Adrenal gland (tissue), 19 donors: ENCODE measurements at places on chromosomes 12 and 14. TPM values are rescaled to one million over a fixed set of nuclear protein-coding genes. Genes with fewer than 3 reads are reported as not detected.

- peaks cover 4% of the 10 kb centered on the region for H3K4me1 ChIP-seq
- H3K27me3 ChIP-seq = no peaks in the 10 kb centered on the region
- H3K27ac ChIP-seq = no peak overlapping the region
- no peak for DNase-seq
Measured at GRCh38 chr12:13163868-13164635, 32.5 kb upstream of the EMP1 start.

- DNase-seq = no peak
- H3K27me3 ChIP-seq = no peaks in the 10 kb centered on the region
- peak overlapping the region; percentile 14 for H3K27ac ChIP-seq
- H3K4me3 ChIP-seq = no peak overlapping the region
- peaks cover 30% of the 10 kb centered on the region for H3K4me1 ChIP-seq
Measured at GRCh38 chr14:77605392-77605972, 11.0 kb downstream of the SPTLC2 start.

DNA sequence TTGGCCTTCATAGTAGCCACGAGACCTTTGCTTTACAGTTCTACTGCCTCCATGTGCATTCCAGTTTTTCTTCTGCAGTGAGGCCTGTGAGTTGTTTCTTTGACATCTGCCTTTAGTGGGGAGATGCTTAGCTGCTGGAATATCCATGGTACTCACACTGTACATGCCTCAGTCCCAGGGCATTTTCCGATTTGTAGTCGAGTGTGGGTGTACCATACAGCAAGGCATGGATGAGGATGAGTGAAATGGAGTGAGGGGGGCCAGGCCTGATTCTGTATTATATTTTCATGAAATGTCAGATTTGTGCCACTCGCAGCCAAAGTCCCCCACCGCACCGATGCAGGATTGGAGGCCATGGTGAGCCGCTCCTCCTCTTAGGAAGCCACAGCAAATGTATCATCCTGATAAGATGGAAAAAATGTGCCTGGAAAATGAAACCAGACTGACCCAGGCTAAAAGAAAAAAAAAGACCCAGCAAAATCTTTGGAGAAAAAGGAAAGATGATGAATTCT, 173.0 kb downstream of the ADGRD1 start:
- H3K4me1 ChIP-seq = no peaks in the 10 kb centered on the region
- no peak for DNase-seq
- H3K27ac ChIP-seq = no peak overlapping the region
- H3K27me3 ChIP-seq = no peaks in the 10 kb centered on the region

GRCh38 chr12:2194060-2194459, 141.3 kb downstream of the CACNA1C start:
- no peak overlapping the region for H3K27ac ChIP-seq
- H3K4me3 ChIP-seq = no peak overlapping the region
- H3K36me3 ChIP-seq = no peaks in the 10 kb centered on the region
- no peaks in the 10 kb centered on the region for H3K4me1 ChIP-seq
- DNase-seq = no peak

DNA sequence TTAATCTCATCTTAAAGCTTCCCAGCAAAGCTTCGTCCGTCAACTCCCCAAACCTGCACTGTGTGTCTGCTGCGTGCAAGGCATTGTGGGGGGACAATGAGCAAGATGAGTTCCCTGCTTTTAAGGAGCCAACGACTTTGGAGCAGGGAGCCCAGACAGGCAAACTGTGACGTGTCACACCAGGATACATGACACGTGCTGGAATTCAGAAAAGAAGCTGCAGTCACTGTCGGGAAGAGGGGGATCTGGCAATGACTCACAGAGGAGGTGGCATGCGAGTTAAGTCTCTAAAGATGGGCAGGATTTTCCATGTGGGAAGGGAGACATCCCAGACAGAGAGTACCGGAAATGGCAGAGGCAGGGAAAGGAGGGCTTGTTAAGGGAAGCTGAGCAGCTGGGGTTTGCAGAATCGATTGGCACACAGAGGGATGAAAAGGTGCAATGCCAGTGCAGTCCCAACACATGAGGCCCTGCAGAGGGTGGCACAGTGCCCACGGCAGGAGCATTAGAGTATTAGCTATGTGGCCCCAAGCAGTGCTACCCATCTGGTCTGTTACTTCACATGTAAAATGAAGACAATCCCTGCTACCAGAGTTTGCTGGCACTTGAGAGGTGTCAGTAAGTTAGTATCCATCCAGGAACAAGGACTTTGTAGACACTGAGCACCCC, 52.9 kb downstream of the SETD3 start:
- no peak overlapping the region for H3K27ac ChIP-seq
- H3K27me3 ChIP-seq = no peaks in the 10 kb centered on the region
- peaks cover 4% of the 10 kb centered on the region for H3K4me1 ChIP-seq
- H3K36me3 ChIP-seq = no peaks in the 10 kb centered on the region
- no peak overlapping the region for H3K4me3 ChIP-seq

GRCh38 chr12:110885152-110885840, 35.1 kb downstream of the MYL2 start:
- H3K27me3 ChIP-seq = no peaks in the 10 kb centered on the region
- no peak for DNase-seq
- H3K27ac ChIP-seq = no peak overlapping the region
- no peaks in the 10 kb centered on the region for H3K4me1 ChIP-seq

DNA sequence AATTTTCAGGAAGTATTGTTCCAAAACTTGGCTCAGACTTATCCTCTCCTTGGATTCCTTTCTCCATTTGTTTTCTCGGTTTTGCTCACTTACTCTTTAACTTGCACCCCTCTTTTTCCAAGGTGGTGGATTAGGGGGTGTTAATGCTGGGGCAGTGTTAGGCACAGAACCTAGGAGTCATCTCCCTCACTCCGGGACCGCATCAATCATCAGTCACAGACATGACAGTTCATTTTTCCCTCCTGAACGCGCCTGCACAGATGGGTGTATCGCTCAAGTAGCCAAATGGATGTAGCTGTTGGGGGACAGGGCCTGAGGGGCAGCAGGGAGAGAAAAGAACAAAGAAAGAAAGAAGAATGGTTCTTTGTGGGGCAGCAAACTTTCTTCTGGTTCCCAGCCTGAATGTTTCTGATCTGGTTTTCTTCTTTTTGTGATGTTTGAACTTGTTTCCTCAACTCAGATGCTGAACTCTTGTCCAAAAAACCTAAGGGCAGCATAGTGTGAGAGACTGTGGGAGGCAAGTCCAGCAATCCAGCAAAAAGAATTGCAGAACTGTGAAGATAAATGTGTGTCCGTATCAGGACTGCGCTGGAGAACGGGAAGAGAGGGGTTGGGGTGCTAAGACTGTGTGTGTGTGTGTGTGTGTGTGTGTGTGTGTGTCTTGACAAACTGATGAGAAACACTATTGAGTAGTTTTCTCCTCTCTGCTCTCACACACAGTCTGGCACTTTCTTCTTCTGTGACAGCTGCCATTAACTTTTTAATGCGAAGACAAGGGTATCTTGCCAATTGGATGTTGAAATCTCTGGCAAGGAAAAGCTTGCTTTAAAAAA, 131.1 kb downstream of the FBXL14 start:
- no peak overlapping the region for H3K27ac ChIP-seq
- no peak for DNase-seq
- no peaks in the 10 kb centered on the region for H3K4me1 ChIP-seq
- H3K27me3 ChIP-seq = no peaks in the 10 kb centered on the region
- H3K4me3 ChIP-seq = no peak overlapping the region

DNA sequence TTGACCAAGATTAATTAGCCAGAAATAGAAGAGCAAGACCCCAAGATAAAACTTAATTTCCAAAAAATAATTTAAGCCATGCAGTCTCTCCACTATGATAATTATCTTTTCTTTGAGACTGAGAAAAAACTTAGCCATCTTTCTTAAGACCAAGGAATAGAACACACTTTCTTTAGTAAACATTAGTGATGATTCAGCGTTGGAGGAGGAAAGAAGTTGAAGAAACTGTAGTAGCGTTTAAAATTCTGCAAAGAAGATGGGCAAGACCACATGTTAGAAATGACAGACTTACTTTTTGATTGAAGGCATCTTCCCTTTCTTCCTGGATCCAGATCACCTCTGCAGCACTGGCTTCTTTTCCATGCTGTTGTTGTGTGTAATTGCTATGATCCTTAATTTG, 124.8 kb upstream of the RASSF8 start:
- no peaks in the 10 kb centered on the region for H3K36me3 ChIP-seq
- no peaks in the 10 kb centered on the region for H3K27me3 ChIP-seq
- no peaks in the 10 kb centered on the region for H3K4me1 ChIP-seq
- no peak for DNase-seq
- no peak overlapping the region for H3K4me3 ChIP-seq
- H3K27ac ChIP-seq = no peak overlapping the region

- no peaks in the 10 kb centered on the region for H3K27me3 ChIP-seq
- H3K4me3 ChIP-seq = no peak overlapping the region
- no peaks in the 10 kb centered on the region for H3K4me1 ChIP-seq
- no peak overlapping the region for H3K27ac ChIP-seq
- no peak for DNase-seq
- no peaks in the 10 kb centered on the region for H3K36me3 ChIP-seq
Measured at GRCh38 chr14:72013721-72014345, 81.6 kb downstream of the RGS6 start.

The L3HYPDH gene
- 15.3 TPM for total RNA-seq

The WBP11 gene
- total RNA-seq = 11.5 TPM

The RHEBL1 gene
- not detected for total RNA-seq
